ENCODE measurements at places on chromosomes 3 and 15.
A peak's percentile ranks its signal among the peaks of the same experiment; 100 is the strongest.

DNA sequence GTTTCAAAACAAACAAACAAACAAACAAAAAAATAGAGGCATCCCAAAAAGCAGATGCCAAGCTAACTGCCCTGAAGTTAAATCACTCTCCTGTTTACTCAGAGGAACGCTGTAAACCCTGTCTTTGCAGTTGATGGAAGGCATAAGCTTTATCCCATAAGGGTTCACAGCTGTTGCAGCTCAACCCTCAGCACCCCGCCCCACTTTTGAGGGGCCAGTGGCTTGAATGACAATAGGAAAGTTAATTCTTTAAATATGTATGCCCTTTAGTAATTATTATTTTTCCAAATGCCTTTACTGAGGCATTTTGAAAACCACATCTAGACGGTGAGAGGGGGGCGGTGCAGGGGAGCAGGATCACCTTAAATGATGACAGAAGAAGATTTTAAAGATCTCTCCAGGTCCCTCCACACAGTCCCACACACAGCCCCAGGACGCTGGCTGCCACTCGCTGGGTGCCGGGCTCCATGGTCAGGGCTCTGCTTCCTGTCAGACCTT, 272.1 kb downstream of the FAM43A start:
- DNase-seq = no peak

DNA sequence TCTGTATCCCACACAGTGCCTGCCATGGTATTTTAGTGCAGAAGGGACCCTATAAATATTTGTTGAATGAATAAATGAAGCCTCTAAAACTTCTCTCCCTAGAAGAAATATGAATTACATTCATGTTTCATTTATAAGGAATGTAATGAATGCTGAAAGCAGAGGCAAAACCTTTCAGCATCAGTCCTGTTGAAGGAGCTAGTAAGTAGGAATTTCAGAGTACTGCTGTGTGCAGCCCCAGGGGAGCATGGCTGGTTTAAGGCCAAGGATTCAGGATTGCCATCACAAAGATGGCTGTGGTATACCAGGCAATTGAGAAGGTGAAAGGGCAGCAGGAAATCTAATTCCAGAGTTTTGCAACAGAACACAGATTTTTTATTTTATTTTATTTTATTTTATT, 1131.4 kb downstream of the IGSF11 start:
- no peak for DNase-seq

- DNase-seq = no peak
Measured at GRCh38 chr3:5056111-5056391, 66.0 kb upstream of the ARL8B start.

- DNase-seq = peak; percentile 24
Measured at GRCh38 chr15:80694611-80695098, 455 bp upstream of the ABHD17C start.

DNA sequence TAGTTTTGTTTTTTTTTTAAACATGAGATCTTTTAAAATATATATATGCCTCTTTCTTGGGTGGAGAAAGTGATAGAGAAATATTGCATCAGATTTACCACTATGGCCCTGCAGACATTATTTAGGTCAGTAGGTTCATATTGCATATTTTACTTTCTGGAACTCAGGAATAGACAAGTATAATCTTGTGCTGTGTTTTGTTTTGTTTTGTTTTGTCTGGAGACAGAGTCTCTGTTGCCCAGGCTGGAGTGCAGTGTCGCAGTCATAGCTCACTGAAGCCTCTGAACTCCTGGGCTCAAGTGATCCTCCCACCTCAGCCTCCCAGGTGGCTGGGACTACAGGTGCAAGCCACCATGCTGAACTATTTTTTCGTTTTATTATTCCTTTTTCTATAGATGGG, 21.5 kb upstream of the DUT start:
- DNase-seq = no peak

- no peak for DNase-seq
Measured at GRCh38 chr3:4804161-4805058, 174.8 kb upstream of the BHLHE40 start.

DNA sequence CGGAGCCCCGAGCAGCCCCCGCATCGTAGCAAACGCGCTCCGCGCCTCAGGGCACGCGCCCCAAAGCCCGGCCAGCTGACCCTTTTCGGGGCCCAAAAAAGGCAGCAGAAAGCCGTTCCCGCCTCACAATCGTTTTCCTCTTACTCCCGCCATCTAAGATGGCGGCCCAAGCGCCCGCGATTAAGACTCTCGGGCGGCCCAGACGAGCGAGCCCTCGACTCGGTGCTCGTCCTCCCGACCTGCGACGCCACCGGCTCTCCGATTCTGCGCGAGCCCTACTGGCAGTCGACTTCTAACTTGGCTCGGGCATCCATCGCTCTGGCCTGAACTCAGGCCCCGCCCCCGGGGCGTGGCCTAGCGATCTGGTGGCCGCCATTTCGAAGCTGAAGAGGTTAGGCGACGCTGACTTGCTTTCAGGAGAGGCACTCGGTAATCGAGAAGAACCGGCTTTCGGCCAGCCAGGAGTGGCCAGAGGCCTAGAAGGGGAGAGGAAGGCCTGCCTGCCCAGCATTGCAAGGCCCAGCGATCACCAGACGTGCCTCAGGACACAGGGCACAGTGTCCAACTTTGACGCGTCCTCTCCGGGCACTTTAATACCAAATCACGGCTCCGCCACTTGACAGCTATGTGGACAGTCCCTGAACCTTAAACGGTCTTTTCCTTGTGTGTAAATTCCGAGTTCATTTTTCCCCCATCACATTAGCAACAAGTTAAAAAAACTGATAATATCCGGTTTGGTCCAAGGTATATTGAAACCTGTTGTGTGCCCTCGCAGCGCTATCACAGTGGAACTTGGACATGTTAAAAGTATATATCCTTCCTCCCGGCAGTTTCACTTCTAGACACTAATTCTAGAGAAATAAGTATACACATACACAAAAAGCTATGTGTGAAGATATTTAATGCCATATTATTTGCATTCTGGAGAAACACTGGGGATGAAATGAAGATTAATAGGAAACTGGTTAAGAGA, at the start of gene RAF1:
TSS of gene RAF1 (minus strand) at position 182 of the 973 bp plus-strand sequence. CDS start 45,396 bp downstream, outside the sequence.
- DNase-seq = peak; percentile 97

DNA sequence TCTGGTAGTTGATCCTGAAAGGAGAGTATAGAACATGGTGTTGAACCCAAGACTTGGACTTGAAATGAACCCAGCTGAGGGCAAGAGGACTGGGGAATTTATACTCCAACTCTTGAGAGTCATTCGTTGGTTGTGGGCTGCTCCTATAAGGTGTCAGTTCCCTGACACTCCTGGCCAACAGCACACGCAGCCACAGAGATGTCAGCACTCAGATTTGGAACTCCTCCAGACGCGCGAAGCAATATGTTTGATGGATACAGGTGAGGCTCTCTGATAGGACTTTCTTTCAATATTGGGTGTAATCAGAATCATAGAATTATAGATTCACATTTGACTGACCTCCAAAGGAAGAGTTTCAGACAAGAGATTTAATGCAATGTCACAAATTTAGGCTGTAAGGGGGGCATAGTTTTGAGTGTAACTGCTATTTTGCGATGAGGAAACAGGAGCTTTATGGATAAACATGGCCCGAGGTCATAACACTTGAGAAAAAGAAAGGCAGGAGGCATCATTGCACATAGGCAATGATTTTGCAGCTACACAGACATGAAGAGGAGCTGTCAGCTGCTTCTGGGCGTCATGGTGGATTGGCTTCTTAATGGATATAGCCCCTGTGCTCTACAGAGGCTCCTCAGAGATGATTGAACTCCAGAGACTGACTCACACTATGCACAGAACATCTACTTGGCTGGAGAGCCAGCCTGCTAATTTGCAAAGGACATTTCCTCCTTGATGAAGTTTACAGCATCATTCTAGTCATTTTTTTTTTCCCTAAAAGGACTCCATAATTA, 569.2 kb upstream of the RGMA start:
- no peak for DNase-seq

GRCh38 chr3:47162697-47163168, 1.2 kb downstream of the SETD2 start:
- DNase-seq = peak; percentile 45

DNA sequence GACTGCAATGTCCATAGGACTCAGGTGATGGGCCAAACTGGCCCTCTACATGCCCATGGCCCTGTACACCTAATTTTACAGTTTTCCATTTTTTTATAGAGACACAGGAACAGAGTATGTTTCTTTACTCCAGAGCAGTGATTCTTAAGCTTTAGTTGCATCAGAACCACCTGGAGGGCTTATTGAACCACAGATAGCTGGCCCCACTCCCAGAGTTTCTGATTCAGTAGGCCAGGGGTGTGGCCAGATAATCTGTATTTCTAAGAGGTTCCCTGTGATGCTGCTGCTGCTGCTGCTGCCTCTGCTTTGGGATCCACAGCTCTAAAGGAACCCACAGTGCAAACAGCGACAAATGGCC, 5.1 kb downstream of the RBP1 start:
- no peak for DNase-seq

GRCh38 chr15:29270169-29270955, 740 bp upstream of the NSMCE3 start:
- DNase-seq = peak; percentile 52

GRCh38 chr3:160162440-160162839, 62.8 kb upstream of the C3orf80 start:
- DNase-seq = no peak

DNA sequence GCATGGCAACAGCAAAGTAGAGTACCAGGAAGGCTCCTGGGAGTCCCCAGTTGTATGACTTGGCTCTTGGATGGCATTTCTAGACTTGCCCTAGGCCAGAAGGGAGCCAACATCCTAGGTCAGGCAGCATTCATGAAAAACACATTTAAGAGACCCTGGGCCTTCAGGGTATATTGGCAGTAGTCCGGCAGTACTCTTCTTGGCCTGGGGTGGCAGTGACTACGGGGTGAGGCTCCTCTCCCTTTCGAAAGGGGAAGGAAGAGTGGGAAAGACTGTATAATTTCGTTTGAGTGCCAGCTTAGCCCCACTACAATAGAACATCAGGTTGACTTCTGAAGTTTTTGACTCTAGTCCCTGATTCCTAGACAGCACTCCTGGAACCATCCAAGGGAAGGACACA, 136.4 kb downstream of the ZIC4 start:
- no peak for DNase-seq

DNA sequence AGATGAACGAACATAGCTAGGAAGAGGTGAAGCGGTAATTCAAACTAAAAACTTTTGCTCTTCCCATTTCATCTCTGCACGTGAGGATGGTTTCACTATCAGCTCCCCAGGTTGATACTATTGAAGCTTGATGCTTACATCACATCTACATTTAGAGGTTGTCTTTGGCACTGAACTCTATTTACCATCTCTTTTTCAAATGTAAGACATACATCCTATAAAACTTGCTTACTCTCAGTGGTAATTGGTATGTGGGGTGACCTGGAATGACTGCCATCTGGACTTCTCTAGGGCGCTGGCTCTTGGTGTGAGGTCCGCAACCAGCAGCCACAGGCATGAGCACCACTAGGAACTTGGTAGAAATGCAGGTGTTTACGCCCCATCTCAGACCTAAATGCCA, 118.1 kb downstream of the AKAP13 start:
- no peak for DNase-seq

GRCh38 chr15:38996111-38996631, 431.6 kb upstream of the RASGRP1 start:
- no peak for DNase-seq

- DNase-seq = no peak
Measured at GRCh38 chr3:125032100-125032643, 23.6 kb downstream of the HEG1 start.

- DNase-seq = no peak
Measured at GRCh38 chr3:194755671-194756459, 70.2 kb downstream of the FAM43A start.

GRCh38 chr3:15753056-15753710, 44.6 kb downstream of the ANKRD28 start:
- peak; percentile 67 for DNase-seq

DNA sequence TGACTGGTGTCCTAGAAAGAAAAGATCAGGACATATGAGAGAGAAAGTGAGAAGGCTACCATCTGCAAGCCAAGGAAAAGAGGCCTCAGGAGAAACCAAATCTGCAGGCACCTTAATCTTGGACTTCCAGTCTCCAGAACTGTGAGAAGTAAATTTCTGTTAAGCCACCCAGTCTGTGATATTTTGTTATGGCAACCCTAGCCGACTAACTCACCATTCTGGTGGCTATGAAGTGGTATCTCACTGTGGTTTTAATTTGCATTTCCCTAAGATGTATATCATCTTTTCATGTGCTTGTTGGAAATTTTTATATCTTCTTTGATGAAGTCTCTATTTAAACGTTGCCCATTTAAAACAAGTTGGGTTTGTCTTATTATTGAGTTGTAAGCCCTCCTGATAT, 40.6 kb downstream of the ILDR1 start:
- no peak for DNase-seq

DNA sequence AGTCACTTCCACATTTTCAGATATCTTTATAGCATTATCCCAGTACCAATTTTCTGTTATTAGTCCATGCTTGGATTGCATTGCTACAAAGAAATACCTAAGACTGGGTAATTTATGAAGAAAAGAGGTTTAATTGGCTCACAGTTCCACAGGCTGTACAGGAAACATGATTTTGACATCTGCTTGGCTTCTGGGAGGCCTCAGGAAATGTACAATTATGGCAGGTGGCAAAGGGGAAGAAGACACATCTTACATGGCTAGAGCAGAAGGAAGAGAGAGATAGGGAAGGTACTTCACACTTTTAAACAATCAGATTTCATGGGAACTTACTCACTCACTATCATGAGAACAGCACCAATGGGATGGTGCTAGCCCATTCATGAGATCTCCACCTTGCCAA, 172.3 kb upstream of the GPR149 start:
- no peak for DNase-seq

DNA sequence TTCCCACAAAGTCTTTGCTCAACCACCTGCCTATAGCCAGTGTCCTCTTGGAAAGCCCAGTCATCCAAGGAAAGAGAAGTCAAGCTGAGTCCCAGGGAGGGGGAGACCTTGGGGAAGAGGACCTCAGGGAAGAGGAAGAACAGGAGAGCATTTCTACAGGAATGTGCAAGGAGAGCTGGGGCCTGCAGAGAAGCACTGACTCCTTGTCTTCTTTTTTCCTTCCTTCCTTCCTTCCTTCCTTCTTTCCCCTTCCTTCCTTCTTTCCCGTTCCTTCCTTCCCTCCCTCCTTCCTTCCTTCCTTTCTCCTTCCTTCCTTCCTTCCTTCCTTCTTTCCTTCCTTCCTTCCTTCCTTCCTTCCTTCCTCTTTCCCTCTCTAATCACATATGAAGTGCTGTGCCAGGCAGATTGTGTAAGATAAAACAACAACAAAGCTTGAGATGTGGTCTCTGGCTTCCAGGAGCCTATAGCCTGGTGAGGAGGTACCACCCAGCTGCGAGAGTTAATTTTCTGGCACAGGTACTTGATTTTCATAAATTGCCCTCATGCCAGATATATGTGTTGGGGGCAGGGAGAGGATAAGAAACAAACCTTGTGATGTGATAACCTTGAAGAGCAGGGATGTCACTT, 70.0 kb downstream of the NOX5 start:
- DNase-seq = no peak

GRCh38 chr15:99268431-99268830, 17.1 kb downstream of the LRRC28 start:
- DNase-seq = no peak
